NCI-H1105 treated with DMSO at 0.1 percent for 48 hours (cell line): ENCODE measurements at places on chromosomes 4 and X.

DNA sequence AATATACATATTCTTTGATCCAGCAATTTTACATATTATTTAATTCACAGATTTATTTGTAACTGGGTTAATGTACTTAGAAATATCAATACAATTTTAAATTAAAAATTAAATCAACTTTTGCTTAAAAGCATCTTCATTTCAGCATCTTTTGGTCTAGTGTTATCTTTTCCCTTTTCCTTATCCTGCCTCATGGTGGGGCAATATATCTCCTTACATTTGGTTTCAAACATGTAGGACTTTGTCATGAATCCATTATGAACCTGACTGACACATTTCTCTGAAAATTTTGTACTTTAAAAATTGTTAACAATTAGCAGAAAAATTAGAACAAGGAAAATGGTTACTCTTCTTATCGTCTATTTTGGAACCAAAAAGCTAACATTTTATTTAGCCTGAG is 42.8 kb upstream of the ANK2 start:
- no peak for DNase-seq

DNA sequence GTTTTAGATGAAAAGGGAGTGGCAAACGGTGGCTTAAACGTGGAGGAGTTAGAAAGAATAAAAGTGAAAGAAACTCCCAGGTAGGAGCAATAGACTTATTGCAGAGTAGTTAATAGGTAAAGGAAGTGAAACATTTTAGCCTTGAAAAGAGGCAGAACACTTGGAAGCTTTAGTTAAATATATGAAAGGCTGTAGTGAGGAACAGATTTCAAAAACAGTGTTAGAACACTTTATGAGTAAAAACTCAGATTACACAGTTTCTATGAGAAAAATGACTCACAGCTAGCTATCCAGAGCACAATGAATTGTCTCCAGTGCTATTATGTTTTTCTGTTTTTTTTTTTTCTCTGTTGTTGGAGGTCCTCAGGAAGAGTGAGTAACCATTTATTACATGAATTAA is 45.8 kb downstream of the TACR3 start:
- no peak for DNase-seq

- no peak for DNase-seq
Observed at GRCh38 chrX:53320543-53321229, 39.3 kb upstream of the IQSEC2 start.

DNA sequence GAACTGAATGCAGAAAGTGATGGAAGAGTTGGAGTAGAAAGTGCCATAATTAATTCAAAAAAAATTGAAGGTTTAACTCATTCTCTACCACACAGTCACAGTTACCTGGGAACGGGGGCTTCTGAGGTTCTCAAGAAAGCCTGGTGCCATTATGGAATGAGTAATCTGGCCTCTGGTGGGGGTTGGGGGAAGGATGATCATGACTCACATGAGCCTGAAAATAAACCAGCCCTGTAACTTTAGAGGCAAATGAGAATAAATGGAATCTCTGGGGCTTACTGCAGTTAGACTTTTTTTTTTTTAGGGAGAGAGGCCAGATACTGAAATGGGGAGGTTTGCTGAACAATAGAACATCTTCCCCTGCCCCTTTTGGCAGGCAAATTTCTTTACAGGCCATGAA is 55.3 kb downstream of the SOD3 start:
- no peak for DNase-seq

DNA sequence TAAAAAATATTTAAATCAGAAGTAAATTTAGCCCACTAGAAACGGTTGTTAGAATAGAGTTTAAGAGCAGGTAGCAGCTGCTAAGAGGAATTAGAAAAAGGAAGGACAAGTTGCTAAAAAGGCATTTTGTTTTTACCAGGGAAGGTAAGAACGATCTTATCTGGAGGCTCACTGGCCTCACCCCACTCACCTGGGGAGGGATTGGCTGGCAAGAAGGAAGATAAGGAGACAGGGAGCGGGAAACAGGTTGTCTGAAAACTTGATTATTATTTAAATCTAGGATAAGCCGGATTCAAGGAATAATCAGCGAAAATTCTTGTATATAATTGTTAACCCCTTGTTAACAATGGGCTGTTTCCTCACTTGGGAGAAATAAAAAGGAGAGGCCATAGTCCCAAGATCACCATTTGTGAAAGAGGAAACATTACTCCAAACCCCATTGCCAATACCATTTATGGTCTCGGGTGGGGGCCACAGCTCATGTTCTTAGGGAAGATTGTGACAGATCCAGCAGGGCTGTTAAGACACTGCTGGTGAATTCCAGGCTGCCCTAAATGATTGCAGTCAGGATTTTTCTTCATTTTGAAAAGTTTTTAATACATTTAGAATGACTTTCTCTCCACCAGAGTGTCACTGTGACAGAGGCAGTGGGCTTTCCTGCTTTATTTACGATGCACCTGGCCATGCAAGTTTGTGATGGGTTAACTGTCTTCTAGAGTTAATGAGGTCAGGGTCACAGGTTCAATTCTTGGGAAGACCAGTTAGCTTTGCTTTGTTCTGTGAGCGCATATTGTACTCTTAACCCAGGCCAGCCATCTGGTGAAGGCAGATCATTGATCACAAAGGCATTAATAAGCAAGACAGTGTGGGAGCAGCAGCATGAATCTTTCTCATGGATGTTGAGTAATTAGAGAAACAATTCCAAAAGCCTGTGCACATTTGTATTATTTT is 106.6 kb downstream of the CEP135 start:
- no peak for DNase-seq

DNA sequence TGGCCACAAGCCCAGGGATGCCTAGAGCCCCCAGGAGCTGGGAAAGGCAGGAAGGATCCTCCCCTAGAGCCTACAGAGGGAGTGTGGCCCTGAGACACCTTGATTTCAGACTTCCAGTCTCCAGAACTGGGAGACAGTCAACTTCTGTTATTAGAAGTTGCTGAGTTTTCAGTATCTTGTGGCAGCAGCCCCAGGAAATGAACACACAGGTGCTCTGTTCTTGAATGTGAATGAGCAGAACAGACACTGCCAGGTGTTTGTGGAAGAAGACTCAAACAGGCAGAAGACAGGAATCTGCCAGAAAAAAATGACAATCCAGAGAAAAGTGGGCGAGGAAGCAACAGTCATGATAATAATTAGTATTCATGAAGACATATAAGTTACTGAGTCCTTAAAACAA is 64.5 kb upstream of the STS start:
- DNase-seq = no peak

- DNase-seq = no peak
Observed at GRCh38 chrX:17584248-17584681, 153.0 kb upstream of the SCML1 start.

DNA sequence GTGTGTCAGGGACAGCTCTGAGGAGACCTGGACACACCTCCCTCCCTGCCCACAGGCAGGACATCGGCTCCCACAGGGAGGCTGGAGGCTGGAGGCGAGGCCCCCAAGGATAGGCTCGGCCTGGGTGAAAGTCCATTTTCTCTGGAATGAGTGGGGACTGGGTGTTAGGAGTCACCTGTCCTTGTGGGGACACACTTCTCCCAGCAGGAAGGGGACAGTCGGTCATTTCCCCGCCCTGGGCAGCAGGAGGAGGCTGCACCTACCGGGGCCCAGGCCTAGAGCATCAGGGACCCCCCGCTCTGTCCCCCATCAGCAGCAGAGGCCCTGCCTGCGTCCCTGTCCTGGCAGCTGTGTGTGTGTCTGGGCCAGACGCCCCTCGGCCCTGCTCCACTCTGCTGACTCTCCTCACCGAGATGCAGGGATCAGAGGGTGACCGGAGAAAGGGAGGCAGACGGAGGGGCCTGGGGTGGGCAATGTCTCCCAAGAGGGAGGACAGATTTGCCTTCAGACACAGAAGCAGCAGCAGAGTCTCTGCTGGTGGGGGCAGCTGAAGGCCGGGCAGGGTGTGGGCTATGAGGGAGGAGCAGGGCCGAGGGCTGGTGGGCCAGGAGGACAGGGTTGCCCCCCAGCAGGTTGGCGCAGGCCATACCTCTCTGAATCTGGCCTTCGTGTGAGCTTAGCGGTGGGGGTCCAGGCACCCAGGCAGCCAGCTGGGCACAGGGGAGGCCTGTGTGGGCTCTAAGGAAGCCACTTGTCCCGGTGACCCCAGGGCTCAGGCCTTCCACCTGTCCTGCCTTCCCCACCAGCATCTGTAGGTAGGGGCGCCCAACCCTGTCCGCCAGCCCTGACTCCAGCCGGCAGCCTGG is 125.7 kb upstream of the NKX1-1 start:
- DNase-seq = no peak

GRCh38 chr4:20376070-20376469 is 124.4 kb downstream of the SLIT2 start:
- no peak for DNase-seq

DNA sequence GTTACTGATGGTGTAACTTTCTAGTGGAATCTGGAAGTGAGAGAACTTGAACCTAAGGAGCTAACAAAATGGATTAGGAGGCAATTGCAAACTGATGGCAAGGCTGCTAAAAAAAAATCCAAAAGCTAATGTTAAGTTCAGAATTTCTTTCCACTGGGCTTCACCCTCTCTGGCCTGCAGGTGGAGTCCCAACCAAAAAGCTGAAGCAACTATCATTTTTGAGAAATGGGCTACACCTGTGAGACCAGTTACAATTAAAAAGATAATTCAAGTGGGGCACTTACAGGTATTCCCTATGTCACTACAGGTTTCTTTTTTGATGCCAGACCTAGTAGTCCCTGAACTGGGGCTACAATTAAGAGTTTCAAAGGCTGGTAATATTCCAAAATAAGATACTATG is 142.1 kb upstream of the FTHL17 start:
- DNase-seq = no peak

- peak; percentile 58 for DNase-seq
Observed at GRCh38 chr4:139651282-139652194, 14.1 kb upstream of the MGST2 start.

GRCh38 chrX:39730662-39731329 is 367.0 kb downstream of the BCOR start:
- DNase-seq = no peak

DNA sequence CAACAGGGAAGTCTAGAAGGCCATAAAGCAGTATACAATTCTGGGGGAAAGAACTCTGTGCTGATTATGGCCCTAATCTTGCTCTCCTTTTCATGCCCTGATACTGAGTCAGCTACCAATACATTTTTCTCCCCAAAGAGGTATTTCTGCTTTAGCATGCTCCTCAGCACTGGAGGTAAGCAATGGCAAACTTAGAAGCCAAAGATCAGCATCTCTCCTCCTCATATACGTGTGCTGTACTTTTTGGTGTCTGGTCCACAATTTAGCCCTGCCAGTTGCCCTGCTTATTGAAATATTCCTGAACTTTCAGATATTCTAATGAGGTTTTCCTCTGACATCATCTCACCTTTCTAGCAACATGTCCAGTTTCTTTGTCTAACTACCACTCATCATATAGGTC is 226.2 kb downstream of the FSTL5 start:
- no peak for DNase-seq

- no peak for DNase-seq
Observed at GRCh38 chr4:10879411-10880110, 195.0 kb upstream of the CLNK start.

- no peak for DNase-seq
Observed at GRCh38 chr4:146443525-146443924, 78.2 kb downstream of the SLC10A7 start.

- no peak for DNase-seq
Observed at GRCh38 chr4:184331268-184331995, 113.8 kb upstream of the ENPP6 start.

DNA sequence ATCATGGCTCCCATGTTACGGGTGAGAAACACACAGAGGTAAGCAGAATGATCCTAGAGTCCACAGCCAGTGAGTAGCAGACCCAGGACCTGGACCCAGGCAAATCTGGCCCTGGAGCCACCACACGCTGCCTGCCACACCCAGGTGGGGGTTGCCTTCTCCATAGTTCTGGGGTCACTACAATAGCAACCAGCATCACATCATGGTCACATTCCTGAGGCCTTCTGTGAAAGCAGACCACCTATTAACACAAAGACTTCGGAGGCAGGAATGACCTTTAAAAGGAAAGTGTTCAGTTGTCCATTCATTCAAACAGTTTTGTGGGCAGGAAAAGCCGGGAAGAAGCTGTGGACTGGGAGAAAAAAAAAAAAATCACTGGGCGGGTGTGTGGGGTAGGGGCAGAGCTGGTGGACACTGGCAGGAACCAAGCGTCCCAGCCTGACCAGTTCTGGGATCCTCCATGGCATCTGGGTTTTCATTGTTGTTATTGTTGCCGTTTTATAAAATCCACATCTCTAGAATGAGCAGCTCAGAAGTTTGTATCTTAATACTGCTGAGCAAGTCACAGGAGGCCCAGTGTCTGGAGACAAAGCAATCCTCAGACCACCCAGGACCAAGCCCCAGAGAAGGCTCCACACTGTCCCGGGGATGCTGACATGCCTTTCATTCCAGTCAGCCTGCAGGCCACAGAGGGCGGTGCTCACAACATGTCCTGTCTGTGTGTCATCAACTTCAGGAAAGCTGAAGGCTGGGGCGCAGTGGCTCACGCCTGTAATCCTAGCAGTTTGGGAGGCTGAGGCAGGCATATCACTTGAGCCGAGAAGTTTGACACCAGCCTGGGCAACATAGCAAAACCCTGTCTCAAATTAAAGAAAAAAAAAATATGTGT is 67.0 kb downstream of the SEL1L3 start:
- DNase-seq = no peak

- DNase-seq = no peak
Observed at GRCh38 chr4:72791054-72791453, 222.0 kb upstream of the ADAMTS3 start.

DNA sequence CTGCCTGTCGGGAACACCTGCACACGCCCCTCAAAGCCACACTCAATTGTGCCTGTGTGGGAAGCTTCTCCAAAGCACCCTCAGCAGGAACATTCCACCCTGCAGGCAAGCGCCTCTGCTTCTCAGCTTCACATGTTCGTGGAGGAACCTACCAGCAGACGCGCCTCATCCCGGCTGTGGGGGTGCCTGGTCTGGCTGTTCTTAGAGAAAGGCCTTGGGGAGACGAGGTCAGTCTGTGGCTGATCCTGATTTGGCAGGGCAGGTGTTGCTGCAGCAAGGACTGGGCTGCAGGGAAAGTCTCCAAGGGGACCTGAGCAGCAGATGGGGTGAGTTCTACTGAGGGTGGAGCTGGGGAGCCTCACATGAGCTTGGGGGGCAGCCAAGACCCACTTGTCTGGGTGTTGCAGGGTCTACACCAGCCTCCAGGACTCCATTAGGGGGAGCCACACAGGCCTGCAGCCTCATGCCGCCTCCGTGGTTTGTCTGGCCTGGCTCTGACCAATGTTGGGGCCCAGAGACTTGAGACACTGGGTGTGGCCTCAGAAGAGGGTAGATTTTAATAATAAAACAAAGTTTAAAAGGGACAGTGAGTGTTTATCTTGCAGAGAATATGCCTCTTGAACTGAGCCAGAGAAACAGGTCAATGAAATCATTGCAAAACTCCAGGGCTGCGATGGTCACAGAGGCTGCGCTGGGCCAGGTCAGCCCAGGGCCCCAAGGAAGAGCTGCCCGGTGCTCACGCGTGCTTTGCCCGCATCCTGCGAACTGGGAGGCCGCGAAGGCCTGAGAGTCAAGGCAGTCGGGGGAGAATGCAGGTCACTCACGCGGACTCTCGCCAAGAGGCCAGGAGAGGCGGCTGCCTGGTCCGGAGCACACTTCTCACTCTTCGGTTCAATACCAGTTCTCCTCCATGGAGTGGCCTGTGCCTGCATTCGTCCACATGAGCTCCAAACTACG is 21.1 kb downstream of the RNF212 start:
- DNase-seq = no peak

- DNase-seq = no peak
Observed at GRCh38 chrX:44494357-44494756, 48.3 kb downstream of the FUNDC1 start.

- DNase-seq = no peak
Observed at GRCh38 chr4:175953960-175954521, 111.6 kb upstream of the WDR17 start.

GRCh38 chr4:158395889-158396288 is 125.8 kb upstream of the RXFP1 start:
- DNase-seq = no peak

GRCh38 chr4:3659131-3659530 is 107.1 kb upstream of the ADRA2C start:
- DNase-seq = no peak
